ENCODE measurements at places on chromosomes 6 and 20.

DNA sequence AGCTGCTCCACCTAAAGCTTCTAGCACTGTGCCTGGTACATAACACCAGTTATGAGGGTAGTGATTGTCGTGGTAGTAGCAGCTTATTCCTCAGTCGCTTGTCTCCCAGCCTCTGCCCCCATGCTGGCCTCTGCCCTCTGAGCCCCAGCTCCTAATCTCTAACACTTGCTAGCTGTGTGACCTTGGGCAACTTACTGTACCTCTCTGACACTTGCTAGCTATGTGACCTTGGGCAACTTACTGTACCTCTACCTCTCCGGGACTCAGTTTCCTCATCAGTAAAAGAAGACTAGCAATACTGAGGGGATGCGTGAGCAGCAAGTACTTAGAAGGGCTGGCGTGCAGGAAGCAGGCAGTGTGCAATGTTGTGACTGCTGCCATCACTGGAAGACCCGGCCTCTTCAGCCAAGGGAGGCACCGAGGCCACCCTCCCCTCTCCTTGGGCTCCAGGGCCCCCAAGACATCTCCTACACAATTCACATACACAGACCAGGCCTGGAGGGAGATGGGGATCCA lies 9.9 kb downstream of the MDFI start:
- no peak for DNase-seq

GRCh38 chr6:160756871-160757270 lies 54.8 kb downstream of the PLG start:
- DNase-seq: peak; percentile 67

DNA sequence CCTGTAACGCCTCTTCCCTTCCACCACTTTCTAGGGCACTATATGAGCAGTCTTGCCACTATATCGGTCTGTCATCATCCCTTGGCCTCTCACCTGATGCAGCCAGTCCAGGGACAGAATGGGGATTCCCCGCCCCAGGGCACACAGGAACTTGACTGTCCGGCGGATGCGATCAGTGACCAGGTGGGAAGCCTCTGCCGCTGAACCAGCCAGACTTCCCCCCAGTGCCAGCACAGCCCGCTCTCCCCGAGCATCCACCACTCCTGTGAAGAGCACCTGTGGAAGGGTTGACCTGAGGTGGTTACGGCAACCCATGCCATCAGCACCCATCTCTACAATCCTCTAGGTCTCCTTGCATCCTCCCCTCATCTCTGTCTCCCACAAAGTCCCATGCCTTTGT lies 12.2 kb upstream of the NRM start:
- DNase-seq: no peak

DNA sequence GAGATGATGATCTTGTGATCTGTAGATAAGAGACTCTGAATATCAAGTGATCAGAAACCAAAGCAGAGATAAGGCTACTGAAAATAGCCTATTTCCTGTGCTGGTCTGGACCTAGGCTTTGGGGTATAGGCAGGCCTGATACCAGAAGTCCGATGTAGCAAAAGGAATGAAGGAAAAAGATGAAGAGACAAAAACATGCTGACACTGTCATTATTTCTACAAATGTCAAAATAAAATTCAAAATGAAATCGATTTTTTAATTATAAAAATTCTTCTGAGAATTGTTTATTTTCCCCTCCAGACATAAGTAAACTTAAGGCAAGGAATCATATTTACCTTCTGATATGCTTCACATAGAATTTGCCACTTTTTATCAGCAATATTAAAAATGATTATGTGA lies 252.8 kb downstream of the PRKN start:
- no peak for DNase-seq

DNA sequence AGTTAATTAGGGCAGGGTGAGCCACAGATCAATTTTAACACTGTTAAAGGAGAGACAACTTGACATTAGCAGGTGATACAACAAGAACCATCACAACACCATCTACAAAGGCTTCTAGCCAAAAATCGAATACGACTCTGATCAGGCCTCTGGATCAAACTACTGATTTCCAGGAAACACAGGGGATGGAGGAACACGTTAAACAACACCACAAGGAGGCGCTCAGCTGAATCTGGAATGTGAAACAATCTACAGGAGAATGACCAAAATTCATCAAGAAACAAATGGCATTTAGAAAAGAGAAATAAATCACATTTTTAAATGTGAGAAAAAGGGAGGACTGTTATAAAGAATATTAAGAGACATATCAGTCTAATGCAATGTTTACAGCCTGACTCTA lies 13.5 kb upstream of the MAFB start:
- DNase-seq: no peak

- no peak for DNase-seq
These were observed 28.5 kb downstream of the MYH7B start for GRCh38 chr20:34983995-34984735.

DNA sequence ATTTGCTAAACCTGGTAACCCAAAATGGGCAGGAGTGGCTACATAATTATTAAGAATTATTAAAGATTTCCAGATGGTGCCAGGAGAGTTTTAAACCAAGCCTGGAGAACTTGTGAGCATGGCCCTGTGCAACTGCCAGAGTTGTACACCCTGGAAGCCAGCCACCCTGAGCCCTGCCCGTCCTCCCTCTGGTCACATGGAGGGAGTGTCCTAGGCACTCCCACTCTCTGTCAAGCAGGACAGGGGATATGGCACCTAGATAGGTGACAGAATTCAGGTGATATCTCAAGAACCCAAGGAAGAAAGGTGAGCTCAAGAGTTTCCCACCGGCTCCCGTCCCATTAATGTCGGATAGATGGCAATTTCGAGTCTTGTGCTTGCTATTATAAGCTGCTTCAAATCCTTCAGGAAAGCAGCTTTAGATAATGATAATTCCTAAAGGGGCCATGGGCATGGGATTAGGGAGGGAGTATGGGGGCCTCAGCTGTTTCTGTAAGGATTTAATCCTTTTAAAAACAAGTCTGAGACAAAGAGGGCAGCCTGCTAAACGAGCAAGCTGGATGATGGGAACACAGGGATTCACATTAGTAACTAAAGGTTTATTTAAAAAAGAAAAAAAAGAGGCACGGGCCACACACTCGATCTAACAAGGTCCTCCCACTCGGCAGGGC lies 169.1 kb downstream of the BMP7 start:
- no peak for DNase-seq

GRCh38 chr20:59441306-59441705 lies 140.9 kb downstream of the EDN3 start:
- no peak for DNase-seq

DNA sequence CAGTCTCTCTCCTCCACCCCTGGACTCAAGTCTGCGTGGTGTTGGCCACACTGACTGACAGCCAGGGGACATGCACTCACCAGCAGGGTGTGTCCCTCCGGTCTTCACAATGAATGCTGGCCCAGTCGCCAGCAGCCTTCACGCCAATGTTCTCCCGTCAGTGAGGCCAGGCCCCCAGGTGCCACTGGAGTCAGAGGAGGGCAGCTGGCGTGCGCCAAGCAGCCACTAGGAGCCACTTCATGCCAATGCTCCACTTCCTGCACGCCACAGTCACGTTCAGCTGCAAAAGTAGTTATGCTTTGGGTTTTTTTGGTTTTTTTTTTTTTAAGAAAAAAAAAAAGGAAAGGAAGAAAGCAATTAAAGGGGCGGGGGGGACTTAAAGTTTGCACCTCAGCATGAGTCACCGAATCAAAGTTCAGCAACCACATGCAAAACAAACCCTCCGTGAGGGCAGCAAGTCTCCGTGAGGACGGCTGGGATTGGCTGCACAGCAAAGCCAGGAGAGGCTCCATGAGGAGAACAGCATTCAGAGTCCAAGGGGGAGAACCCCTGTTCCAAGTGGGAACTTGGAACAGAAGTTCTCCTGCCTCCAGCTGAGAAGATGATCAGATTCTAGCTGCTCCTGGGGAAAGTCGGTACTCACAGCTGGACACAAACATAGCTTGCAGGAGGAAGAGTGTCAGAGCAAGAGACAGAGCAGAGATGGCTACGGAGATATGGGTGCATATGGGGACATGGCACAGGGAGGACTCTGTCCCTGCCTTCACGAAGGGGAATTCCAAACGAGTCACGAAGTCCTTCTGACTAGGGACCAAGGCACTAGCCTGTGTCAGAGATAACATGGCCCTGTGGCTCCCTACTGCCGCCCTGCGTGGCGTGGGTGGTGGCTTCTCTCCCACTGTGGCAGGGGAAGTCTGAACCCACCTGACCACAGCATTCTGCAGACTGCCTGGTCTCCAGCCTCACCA lies at the start of gene ZC3H12D:
ZC3H12D (minus strand) TSS at position 282 of the 968 bp plus-strand sequence. CDS start 10,471 bp downstream, outside the sequence.
- no peak for DNase-seq

GRCh38 chr6:39669207-39669972 lies 55.8 kb downstream of the KIF6 start:
- no peak for DNase-seq

DNA sequence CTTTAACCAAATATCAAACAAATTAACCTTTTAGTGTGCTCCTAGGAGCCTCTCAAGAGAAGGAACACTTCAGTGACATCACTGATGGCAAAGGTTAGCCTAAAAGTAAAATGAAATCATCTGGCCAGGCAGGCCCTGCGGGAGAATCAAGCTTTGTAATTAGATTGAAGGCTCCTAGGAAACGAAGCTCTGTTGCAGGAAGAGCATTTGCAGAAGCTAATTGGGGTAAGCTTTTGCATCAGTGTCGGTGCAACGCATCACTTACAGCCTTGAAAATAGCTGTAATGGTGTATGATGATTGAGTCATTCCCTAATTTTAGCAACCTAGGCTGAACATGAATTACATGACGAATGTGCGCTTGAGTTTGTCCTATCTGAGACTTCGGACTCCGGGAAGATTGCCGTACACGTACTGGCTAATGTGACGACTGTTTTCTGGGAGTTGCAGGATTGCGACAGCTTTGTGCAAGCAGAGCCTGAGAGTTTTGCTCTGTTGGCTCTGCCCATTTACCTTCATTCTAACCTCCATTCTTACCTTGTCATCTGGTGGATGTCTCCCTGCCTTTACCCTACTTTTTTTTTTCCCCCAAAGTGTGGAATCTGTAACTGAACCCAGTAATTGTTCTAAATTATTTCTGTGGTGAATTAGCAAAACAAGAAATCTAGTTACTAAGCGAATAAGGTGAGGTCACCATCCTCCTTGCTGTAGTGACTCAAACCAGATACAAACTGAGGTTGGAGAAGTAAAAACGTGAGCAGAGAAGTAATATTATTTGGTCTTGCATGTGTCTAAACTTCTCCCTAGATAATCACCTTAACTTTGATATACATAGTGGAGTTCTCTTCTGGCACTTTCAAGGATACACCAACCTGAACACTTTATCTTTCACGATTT lies 675.9 kb upstream of the CITED2 start:
- peak; percentile 37 for DNase-seq

- peak; percentile 72 for DNase-seq
These were observed 41.2 kb upstream of the JAG1 start for GRCh38 chr20:10715035-10715434.

- no peak for DNase-seq
These were observed 50.3 kb upstream of the VSTM2L start for GRCh38 chr20:37852666-37853065.

GRCh38 chr20:62429455-62430310 lies 2.3 kb upstream of the RBBP8NL start:
- DNase-seq: no peak

GRCh38 chr6:39937686-39938333 lies 3.5 kb upstream of the MOCS1 start:
- DNase-seq: no peak

GRCh38 chr6:128389820-128390534 lies 130.4 kb downstream of the PTPRK start:
- DNase-seq: no peak

DNA sequence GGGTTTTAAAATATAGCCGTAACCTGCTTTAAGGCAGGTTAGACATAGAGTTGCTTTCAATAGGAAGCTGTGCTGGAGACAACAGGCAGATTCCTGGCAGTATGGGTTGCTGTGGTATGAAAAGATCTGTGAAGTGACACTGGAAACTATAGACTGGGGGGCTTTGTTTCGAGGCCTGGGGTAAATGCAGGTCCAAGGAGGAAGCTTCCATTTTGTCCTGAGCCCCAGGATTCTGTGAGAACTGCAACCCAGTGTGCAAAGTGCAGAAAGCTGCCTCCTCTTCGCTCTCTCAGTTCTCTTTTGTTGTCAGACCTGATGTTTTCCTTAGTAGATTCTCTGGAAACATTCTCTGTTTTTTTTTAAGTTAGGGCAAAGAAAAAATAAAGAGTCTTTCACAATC lies 86.9 kb downstream of the LYRM4 start:
- DNase-seq: no peak

DNA sequence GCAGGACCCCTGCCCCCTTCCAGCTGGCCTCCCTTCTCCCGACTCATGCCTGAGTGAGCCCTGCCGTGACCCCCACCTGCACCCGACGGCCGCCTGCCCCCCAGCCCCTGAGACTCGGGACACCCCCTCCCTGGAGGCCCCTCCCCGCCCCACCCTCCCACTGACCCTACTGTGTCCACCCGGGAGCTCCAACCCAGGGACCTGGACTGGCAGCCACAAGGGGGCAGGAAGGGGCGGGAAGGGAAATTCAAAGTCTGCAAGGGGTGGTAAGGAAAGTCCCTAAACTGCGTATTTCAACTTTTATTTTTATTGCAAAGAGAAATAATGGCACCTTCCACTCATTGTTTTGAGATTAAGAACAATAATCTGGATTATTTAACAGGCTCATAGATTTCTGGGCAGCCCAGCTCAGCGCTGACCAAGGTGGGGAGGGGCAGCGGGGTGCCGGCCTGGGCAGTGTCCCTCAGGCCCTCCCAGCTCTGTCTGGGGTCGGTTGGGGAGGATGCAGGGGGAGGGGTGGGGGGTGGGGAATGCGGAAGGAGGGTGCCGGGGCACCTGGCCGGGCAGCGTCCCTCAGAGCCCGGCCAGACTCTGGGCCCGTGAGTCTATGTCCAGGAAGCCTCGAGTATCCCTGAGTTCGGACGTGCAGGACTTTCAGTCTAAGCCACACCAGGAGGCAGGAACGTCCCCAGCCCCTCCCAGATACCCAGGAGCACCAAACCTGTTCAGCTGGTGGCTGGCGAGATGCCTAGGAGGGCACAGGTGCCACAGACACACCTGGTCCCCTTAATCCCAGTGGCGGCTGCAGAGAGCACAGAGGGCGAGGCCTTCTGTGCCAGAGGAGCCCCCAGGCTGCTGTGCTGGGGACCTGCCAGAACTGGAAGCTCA lies 1.3 kb upstream of the PTK6 start:
- DNase-seq: peak; percentile 75

- DNase-seq: peak; percentile 65
These were observed 927 bp downstream of the ASXL1 start for GRCh38 chr20:32358883-32359632.
